NCI-H226 (cell line): ENCODE measurements at places on chromosomes 7 and 10.
A peak's percentile ranks its signal among the peaks of the same experiment; 100 is the strongest.

GRCh38 chr10:95373660-95374059 is 82.9 kb upstream of the PDLIM1 start:
- no peak for DNase-seq

GRCh38 chr7:37289781-37290180 is 158.9 kb downstream of the ELMO1 start:
- DNase-seq: no peak

DNA sequence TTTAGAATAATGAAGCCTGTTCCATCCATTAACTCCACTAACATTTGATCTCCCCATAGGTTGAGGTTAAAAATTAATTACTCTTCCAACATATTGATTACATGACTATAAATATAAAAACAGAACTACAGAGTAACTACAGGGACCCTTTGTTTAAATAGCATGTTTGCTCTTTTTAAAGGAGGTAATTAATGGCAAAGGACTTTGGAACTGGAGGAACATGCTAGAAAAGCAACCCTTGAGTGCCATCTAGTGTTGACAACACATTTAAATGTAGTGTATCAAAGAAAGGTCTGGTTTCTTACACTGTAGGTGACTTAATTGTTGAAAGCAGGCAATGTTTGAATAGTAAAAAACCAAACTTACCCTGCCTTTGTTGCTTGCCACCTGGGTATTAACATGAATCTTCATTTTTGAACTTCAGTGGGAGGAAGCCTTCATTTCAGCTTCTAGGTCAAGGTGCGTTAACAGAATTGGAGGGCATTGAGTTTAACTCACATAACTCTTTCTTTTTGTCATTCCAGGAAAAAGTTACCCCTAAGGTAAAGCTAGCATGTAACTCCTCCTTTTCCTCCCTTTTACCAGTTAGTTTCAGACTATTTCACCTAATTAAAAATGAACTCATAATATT is 52.6 kb upstream of the CAPZA2 start:
- peak; percentile 45 for DNase-seq

- peak; percentile 62 for DNase-seq
Measured at GRCh38 chr7:24980534-24981170, 674 bp upstream of the OSBPL3 start.

DNA sequence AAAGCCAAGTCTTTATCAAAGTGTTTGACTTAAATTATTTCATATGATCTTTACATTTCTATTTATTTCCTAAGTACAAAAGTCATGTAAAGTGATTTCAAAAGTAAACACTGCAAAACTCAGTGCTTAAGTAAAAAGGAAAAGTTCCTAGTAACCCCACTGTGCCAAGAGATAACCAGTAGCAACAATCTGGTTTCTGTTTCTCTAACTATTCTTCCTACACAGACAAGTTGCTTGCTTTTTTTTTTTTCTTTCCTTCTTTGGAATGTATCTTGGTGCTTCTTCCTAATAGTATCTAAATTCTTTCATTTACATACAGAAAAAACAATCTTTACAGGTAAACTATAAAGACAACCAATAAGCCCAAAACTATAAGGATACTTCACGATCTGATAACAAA is 3.1 kb downstream of the JCAD start:
- no peak for DNase-seq

- DNase-seq: no peak
Measured at GRCh38 chr10:54496852-54497251, 304.2 kb downstream of the PCDH15 start.

DNA sequence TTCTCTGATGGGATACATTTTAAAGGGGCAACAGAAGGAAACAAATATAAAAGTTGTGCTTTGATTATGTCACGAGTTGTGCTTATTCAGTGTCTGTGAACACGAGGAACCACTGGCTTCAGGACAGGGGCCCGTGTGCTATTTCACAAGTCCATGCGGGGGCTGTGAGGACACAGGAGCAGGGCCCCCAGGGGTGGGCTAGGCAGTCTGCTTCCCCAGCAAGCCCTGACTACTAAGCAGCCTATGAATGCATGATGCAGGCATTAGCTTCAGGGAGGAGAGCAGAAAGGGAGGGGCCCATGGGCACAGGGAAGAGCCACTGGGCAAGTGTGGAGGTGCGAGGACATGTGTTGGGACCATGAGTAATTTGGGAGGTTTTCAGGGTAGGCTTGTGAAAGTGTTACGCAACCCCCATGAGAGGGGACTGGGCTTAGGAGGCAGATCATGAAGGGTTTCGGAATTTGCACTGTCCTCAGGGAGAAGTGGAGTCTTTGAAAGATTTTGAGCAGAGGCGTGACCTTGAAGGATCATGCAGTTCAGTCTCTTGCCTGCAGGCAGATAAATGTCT is 424.9 kb downstream of the CALN1 start:
- DNase-seq: no peak

GRCh38 chr10:112426111-112426510 is 20.6 kb downstream of the ZDHHC6 start:
- DNase-seq: no peak

- DNase-seq: no peak
Measured at GRCh38 chr7:35565927-35566326, 129.0 kb downstream of the HERPUD2 start.

GRCh38 chr10:78335691-78336401 is 302.2 kb downstream of the RPS24 start:
- no peak for DNase-seq

GRCh38 chr7:129877146-129877792 is 75.5 kb downstream of the UBE2H start:
- DNase-seq: no peak

DNA sequence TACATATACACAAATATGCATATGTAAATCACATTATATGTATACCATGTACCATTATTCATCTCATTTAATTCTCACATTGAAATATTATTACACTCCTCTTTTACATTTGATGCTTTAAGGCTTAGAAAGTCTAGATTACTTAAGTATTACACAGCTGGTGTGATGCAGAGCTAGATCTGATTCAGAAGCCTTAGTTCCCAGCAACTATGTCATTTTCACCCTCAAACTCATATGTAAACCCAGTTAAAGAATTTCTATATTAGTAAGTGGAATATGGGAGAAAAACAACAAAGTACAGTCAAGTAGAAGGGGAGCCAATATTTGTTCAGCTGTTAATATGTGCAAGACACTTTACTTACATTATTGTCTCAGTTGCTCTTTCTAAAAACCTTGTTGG is 74.3 kb upstream of the CSTF2T start:
- DNase-seq: no peak

- DNase-seq: no peak
Measured at GRCh38 chr10:14454206-14454605, 123.5 kb upstream of the FRMD4A start.

- no peak for DNase-seq
Measured at GRCh38 chr7:94295850-94296249, 98.8 kb upstream of the COL1A2 start.

DNA sequence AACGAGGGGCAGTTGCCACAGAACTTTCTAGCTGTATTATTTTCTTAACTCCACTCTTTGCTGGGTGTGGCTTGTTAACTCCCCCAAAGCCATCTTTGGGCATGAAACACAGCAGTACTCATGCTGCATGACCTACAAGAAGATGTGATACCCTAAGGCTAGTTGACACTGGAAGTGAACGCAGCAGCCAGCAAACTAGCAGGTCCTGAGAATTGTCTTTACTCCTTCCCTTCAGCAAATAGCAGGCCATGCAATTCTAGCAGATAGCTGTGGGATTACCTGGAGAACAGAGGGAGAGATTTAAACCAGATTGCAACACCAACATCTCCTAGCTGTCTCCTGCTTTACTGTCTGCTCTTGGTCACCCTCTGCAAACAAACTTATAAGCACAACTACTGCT is 688.0 kb upstream of the ZWINT start:
- DNase-seq: no peak

DNA sequence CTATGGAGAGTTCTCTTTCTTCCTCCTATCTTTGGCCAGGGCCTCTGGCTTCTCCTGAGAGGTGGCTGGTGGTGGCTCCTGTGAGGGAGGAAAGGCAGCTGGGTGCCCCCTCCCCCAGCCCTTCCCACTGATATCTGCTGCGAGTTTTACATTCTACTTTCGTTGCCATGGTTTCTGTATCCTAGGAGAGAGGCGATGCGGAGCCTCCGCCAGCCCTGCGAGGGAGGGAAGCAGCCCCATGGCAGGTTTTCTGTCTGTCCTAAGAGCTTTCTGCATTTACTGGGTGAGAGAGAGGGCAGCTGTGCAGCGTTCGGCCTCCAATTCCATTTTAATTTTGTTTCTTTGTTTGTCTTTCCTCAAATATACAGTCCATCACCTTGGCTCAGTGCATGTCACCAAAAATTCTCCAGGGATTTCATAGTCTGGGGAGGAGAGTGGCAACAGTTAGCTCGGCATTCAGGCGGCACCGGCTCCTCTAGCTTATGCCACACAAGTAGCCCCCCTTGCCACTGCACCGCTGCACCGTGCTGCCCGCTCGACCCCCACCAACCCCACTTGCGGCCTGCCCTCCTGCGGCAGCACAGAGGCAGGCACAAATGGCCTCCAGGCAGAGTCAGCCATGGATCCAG is 20.4 kb downstream of the DNAJB12 start:
- DNase-seq: peak; percentile 56

DNA sequence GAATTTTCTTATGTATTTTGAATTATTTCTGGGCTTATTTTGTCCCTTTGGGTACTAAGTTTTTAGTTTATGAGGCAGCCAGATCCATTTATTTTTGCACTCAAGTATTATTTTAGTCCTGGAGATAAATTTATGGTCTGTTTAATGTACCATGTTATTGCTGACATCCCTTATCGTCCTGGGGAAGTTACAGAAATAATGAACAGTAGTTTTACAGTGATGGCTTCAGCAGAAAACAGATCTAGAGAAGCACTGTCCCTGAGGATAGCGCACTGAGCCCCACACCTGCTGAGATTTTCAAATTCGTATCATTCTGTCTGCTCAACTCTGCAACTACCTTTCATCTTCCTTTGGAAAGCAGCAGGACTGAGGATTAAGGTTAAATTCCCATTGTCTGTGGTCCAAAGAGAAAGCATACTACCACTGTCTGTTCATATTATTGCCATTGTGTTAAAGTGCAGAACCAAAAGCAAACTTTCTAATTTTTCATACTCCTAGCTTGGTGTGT is 168.3 kb downstream of the SNX13 start:
- no peak for DNase-seq

- no peak for DNase-seq
Measured at GRCh38 chr10:132170561-132171361, 16.0 kb upstream of the DPYSL4 start.

DNA sequence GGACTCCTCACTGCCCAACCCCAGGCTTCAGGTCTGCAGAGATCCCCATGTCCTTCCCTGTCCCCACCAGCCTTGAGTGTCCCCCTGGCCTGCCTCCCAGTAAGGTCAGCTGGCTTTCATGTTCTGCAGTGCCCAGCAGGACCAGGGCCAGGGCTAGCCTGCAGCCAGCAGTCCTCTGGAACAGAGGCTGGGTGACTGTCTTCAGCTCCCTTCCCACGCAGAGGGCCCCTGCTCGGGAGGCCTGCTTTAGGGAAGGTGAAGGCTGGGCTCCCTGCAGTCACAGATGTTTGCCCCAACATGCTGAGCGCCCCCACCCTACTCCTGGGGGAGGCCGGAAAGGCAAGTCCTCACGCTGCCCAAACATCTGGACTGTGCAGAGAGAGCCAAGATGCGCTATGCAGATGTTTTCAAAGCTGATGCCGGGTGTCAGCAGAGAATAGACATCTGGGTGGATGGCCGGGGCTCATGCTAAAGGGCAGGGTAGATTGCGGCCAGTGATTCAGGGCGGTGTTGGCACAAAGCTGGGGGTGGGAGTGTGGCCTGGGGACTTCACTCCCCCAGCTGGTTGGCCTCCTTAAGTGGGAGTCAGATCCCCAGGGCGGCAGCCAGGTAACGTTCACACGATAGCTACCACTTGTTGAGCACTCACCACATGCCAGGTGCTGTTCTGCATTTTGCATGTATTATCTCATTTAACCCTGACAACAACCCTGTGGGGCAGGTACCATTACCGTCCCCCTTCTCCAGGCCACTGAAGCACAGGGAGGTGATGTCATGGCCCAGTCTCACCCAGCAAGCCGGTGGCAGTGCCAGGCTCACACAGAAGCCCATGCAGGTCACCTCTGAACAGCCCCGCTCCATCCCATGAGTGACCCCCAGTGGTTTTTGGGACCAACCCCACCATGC is 71.2 kb upstream of the COL13A1 start:
- no peak for DNase-seq

GRCh38 chr10:99834410-99834809 is 52.0 kb downstream of the ABCC2 start:
- peak; percentile 78 for DNase-seq

DNA sequence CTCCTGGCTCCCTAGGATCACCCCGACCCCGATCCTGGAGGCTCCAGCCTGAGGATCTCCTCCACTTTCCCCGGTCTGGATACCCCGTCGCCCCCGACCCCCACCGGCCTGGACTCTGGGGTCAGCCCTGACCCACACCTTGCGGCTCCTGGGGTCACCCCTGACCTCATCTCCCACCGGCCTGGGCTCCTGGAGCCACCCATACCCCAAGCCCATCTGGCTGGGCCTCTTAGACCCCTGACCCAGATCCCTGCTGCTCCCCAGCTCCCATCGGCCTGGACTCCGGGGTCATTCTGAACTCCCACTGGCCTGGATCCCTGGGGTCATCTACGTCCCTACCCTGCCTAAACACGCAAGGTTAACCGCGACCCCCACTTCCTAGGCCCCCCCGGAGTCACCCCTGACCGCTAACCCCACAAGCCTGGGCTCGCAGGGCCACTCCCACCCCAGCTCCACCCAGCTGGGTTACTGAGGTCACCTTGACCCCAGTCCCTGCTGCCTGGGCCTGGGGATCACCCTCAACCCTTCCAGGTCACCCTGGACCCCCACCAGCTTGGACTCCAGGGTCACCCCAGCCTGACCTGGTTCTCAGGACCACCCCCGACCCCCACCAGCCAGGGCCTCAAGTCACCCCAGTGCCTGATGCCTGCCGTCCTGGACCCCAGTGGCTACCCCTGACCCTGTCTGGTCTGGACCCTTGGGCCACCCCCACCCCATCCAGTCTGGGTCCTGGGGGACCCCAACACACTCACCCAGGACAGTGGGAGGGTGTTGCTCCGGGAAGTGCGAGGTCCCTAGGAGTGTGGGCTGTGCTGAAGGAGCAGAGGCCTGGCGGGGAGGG is 1.2 kb downstream of the FOXK1 start:
- no peak for DNase-seq

GRCh38 chr10:71694567-71694968 is 25.0 kb downstream of the C10orf105 start:
- DNase-seq: no peak

GRCh38 chr10:103467406-103467805 is 8.7 kb upstream of the CALHM1 start:
- DNase-seq: no peak

GRCh38 chr7:130151591-130152492 is 53.4 kb downstream of the TMEM209 start:
- DNase-seq: no peak

GRCh38 chr7:8629504-8629903 is 196.1 kb downstream of the NXPH1 start:
- DNase-seq: no peak

DNA sequence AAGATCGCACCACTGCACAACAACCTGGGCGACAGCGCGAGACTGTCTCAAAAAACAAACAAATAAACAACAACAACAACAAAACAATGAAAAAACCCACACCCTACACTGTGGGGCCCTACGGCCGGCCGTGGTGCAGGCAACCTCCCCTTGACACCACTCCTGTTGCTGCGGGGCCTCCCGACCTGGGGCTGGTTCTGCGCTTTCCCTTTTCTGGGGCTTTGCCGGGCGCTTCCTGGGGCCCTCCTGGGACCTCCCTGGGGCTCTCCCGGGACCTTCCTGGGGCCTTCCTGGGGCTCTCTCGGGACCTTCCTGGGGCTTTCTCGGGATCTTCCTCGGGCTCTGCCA is 46.6 kb downstream of the INSIG1 start:
- DNase-seq: no peak

GRCh38 chr7:23475576-23475839 is 5.2 kb upstream of the IGF2BP3 start:
- no peak for DNase-seq
